NCI-H187 treated with DMSO at 0.1 percent for 48 hours (cell line): ENCODE measurements at places on chromosomes 11 and 22.

DNA sequence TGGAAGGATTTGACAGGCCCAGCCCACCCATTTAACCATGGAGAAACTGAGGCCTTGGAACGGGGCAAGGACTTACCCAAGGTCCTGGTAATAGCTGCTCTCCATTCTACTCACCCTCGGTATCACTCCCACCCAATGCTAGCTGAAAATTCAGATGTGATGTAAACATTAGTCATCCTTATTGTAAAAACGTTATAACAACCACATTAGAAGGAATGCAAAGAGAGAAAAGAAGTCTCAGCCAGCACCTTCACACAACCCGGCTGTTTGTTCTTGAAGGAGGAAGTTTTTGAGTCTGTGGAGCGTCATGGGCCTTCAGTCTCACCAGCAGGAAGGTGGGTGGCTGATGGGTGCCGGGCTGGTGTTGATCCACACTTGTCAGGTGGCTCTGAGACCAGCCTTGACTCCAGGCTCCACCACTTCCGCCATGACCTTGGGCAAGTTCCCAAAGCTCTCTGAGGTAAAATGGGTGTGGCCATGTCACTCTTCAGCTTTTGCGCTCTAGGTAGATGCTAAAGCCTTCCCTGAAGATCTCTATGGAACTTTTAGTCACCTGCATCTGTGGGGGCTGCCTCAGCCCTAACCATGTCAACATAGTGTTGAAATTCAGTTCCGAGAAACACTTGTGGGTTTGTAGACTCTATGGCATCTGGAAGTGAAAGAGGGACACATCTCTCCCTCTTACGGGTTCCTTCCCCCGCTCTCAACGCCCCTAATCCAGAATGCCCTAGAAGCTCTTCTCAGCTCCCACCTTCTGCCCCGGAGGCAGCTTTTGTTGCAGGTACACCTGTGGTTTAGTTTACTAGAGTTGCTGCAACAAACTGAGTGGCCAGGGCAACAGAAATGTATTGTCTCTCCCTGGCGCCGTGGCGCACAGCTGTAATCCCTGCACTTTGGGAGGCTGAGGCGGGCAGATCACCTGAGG, 14.8 kb downstream of the CD6 start:
- DNase-seq, result no peak

DNA sequence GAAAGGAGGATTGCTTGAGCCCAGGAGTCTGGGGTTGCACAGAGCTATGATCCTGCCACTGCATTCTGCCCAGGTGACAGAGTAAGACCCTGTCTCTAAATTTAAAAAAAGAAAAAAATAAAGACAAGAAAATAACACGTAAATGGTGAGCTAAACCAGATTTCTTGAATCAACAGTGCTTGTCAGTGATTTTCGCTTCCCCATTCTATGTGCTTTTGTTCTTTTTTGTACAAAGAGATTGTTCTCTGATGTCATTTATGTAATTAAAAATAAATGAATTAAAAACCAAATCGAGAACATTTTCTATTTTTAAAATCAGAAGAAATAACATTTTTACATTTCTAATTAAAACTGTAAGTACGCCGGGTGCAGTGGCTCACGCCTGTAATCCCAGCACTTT, 19.8 kb upstream of the SLC29A2 start:
- no peak for DNase-seq

GRCh38 chr22:49426618-49427266, 400.9 kb downstream of the BRD1 start:
- DNase-seq, result no peak

DNA sequence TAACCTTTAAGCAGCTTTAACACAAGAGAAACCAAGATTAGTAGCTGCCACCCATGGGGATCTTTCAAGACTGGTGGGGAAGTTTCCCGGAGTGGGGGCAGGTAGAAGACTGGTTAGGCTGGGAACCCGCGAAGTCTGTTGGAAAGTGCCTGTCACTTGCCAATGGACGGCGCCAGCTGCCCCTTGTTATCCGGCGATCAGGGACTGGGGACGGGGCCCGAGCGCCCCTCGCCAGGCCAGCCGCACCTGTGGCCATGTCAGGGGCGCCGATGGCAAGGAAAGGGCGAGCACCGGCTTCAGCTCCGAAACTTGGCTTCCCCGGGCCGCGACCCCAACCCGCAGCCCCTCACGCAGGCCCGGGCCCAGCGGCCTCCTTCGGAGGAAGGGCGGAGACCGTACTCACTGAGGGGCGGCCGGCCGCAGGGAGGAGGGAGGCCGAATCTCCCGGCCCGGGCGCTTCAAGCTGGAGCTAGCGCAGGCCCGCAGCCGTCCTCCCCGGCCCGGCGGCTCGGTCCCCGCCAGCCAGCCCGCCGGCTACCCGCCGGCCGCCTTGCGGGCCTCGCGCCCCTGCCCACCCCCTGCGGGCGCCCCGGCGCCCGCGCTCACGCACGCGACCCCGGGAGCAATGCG, 539 bp downstream of the EIF4ENIF1 start:
- no peak for DNase-seq

GRCh38 chr22:40556641-40557040, 79.9 kb downstream of the MRTFA start:
- DNase-seq, result no peak

- DNase-seq, result no peak
Observed at GRCh38 chr22:38169116-38169515, 12.5 kb downstream of the PLA2G6 start.

DNA sequence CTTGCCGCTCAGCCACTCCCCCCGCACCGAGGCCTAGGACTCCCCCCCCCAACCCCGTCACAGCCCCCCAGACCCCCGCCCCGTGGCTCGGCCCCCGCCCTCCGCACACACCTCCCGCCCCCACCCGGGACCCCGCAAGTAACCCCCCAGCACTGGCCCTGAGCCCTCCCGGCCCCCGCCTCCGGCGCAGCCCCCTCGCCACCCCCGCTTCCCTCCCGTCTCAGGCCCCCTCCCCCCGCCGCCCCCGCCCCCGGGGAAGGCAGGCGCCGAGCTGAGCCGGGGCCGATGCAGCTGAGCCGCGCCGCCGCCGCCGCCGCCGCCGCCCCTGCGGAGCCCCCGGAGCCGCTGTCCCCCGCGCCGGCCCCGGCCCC, 1.5 kb downstream of the SHANK3 start:
- no peak for DNase-seq

GRCh38 chr11:61691380-61692156, 11.4 kb downstream of the DAGLA start:
- DNase-seq, result no peak

- no peak for DNase-seq
Observed at GRCh38 chr11:114079511-114080065, 20.1 kb downstream of the ZBTB16 start.

DNA sequence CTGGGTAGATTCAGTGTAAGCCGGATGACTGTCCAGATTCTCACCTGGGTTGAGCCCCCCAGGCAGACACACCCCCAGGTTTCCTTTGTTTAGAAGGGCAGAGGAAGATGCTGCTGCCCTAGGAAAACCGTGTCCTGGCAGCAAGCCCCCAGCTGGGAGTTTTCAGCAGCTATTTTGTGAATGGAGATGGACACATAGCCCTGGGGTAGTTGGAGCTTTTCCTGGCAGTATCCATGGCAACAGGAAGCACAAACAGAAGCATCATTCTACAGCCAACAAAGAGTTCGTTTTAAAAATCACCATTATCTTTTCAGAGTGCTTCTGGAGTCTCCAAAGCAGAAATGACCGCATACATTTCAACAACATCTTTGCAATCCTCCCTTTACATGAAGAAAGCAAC, 245.5 kb downstream of the BRD1 start:
- no peak for DNase-seq

- no peak for DNase-seq
Observed at GRCh38 chr11:128575174-128575960, 12.0 kb downstream of the ETS1 start.

DNA sequence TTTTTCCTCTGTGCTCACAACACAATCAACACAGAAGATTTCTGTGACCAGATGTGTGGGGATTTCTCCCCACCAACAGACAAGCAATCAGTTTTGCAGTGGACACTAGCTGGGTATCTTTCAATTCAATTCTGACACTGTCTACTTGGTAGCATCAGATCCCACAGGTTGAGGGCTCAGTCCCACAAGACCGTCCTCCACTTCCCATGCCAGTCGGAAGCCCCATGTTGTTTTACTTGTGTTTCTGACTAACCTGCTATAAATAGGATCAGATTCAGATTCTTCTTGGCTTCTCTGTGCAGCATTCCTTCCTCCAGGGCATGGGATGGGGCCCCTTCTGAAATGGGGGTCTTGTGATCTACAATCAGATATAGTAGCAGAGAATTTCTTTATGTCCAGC, 19.6 kb downstream of the ACER3 start:
- DNase-seq, result no peak

DNA sequence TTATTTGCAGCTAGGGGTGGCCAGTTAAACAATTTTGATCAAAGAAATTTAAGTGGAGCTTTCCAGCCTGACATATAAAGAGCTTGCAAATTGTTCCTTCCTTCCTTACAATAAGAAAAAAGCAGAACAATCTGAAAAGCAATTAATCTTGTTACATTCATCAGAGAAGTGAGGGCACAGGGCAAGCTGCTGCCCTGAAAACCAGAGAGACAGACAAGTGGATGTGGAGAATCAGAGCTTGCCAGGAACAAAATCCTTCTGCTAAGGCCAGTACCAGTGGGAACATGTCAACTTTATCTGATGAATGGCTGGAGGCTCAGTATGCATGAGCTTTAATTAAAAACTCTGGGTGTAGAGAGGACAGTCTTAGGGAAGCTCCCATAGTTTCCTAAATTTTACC, 8.8 kb downstream of the CCDC179 start:
- DNase-seq, result no peak

DNA sequence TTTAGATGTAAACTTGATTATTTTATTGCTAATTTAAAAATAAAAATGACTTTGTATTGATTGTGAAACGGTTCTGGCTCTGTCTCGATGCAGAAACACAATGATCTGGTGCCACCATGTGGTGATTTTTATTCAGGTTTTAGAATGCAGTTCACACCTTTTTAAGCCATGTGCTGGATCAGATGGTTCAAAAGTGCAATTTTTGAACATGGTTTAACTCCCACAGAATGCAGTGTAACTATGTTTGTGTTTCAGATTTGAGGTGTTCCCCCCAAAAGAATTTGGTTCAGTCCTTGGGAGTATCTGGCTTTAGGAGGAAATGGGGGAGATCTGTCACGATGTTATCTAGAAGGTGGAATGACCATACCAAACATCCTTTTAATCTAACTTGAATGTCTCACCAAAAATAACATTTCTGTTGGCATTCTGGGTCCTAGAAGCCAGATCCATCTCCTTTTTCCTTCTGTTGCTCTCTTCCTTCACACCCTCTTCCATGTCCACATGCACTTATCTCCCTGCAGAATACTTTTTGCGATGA, 7.9 kb downstream of the MRPL16 start:
- DNase-seq, result no peak

DNA sequence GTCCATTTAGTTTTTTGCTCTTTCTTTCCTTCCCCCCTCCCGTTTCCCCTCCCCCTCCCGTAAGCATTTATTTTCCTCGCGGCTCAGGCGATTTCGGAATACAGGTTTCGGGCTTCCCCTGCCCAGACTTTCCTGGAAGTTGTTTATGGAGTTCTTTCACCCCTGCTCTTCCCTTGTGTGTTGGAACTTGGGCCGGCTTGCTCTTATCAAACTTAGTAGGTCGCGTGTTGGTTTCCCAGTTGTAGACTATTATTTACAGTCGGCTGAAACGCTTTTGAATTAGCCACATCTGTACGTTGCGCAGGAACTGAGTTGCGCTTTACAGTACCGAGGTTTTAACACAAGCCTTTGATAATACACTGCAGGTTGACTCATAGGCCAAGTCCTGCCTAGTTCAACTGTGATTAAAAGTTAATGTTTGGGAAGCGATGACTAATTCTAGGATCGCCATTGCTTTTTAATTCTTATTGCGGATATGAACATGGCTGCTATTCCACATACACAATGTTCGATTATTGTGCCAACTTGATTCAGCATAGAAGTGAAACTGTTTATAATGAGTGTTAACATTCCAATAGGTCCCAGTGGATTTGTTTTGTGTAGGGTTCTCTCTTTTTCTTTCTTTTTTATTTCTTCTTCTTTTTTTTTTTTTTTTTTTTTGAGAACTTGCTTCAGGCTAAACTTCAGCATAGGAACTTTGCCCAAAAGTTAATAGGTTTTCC, 1.7 kb downstream of the YAP1 start:
- no peak for DNase-seq

GRCh38 chr11:22478169-22478568, 140.0 kb downstream of the SLC17A6 start:
- DNase-seq, result no peak

DNA sequence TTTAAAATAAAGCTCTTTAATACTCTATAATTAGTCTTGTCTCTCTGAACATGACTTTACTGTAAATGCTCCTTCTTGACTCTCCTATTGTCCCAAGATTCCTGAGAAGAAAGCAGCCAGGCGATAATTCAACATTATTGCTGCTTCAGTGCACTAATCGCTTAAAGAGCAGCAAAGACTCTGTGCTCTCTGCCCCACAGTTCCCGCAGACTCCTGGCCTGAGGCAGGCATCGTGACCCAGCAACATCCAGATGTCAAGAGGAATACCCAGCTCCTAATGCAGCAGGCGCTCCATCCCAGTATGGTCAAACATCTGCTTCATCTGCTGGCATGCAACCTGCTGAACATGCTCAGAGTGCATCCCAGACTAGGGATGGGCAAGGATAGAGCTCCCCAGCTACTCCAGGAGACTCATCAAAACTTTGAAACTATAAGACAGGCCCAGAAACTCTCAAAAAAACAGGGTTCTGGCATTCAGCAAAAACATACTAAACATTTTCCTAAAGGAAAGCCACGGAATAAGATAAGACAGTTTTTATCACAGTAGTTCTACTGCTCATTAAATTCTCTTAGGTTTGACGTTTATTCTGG, 270.0 kb downstream of the SOX6 start:
- DNase-seq, result no peak

- DNase-seq, result no peak
Observed at GRCh38 chr11:103851166-103851651, 185.2 kb upstream of the DDI1 start.

DNA sequence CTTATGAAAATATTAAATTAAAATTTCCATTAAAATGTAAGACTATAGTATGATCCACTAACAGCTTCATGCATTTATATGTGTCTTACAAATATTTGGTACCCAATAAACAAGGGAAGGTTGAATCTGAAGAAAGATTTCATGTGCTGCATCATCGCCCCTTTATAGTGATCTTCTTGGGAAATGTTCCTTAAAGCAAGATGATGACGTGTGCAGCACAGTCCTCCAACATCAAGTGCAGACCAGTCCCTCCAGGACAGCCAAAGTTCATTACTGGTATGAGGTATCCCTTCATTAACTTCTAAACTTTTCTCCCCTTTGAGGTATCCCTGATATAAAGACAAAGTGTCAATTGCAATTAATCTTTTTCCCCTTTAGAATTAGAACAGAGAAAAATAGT, 567.0 kb downstream of the METTL15 start:
- no peak for DNase-seq

- DNase-seq, result no peak
Observed at GRCh38 chr11:108859510-108859909, 194.6 kb downstream of the DDX10 start.

- no peak for DNase-seq
Observed at GRCh38 chr11:130908061-130908460, 8.2 kb downstream of the SNX19 start.

GRCh38 chr22:32823024-32823730, 21.7 kb downstream of the TIMP3 start:
- no peak for DNase-seq

- DNase-seq, result no peak
Observed at GRCh38 chr11:11433960-11434359, 80.9 kb upstream of the CSNK2A3 start.

GRCh38 chr11:64723907-64724862, 1.2 kb upstream of the NRXN2 start:
- DNase-seq, result no peak
